BJ (cell line): ENCODE measurements at places on chromosomes 1 and 21.

DNA sequence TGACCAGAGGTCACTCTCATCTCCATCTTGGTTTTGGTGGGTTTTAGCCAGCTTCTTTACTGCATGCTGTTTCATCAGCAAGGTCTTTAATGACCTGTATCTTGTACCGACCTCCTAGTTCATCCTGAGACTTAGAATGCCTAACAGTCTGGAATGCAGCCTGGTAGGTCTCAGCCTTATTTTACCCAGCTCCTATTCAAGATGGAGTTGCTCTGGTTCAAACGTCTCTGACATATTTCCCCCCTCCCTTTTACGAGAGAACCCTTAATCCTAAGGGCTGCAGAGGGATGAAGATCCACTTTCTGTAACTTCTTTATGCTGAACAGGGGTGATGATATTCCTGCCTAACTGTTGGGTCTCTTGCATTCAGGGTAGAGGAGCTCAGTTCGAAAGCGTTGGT, 43.2 kb downstream of the TBCE start:
- DNase-seq, result no peak

DNA sequence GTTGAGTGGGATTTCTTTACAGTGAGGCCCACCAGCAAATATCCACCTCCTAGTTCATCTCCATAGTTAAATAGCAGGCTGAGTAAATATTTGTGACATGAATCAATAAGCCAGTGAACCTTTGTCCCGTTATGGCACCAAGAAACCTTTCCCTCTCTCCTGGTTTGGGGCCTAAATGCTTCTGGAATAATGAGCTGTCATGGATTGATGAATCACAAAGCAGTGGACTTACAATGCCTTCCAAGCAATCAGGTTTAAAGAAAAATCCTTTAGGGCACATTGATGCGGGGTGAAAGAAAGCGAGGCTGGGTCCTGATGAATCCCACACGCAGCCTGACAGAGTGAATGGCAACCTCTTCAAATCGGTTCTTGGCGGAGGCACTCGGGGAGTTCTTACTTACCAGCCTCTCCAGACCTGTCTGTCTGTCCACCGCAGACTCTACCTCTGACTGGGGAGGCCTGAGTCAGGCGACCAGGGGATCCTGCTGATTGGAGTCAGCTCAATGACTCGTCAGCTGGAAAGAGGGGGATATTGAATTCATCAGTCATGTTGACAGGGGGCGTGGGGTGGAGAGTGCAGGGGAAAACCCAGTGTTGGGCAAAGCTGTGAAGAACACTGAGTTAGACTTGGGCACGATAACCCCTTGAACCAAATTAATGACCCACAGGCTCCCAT, 247.3 kb downstream of the PLPP3 start:
- no peak for DNase-seq

DNA sequence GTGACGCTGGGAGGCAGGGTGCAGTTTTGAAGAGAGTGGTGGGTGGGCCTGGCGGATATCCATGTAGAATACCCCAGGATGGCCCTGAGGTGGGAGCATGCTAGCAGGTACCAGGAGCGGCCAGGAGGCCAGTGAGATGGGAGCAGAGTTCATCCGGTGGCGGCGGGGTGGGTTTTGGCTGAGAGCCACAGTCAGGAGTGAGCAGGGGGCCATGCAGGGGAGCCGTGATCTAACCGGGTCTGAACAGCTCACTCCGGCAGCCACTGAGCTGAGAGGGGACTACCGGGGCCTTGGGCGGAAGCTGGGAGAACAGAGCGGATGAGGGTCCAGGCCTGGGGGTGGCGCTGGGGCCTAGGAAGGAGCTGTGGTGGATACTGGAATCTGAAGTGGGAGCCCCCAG, 47.6 kb upstream of the LRP8 start:
- no peak for DNase-seq

- DNase-seq, result no peak
Observed at GRCh38 chr1:107058245-107059032, 2.0 kb downstream of the PRMT6 start.

DNA sequence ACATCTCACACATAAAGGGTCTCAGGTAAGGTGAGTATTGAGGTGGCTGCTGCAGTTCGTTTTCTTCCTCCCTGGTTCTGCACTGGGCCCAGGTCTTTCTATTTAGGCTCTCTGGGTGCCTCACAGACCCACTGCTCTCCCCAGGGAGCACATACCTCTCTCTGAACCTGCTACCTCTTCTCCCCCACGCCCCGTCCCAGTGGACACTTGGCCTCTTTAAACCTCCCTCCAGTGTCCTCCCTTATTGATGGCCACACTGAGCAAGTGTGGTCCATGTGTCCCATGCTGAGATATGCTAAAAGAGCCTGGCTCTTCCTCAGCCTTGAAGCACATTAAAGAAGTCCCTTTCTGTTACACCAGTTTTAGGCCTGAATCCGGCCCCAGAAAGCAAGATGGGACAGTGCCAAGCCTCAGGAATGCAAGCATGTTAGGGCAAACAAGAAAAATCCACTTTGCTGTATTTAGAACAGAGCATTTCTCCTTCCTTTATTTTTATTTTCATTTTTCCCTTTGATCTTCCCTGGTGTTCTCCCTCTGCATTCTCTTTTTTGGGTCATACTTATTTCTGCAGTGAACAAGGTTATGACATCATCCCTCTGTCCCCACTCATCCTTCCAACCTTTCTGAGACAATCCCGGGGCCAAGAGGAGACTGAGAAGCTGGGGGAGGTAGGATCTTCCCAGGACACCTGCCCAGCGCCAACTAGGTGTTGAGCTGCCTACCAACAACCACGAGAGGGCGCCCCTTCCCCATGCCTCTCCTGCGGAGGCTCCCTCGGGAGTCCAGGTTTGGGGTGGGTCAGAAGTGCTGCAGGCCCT, 5.0 kb upstream of the CHI3L2 start:
- DNase-seq, result no peak

- no peak for DNase-seq
Observed at GRCh38 chr1:110258734-110259133, 48.6 kb downstream of the KCNC4 start.

DNA sequence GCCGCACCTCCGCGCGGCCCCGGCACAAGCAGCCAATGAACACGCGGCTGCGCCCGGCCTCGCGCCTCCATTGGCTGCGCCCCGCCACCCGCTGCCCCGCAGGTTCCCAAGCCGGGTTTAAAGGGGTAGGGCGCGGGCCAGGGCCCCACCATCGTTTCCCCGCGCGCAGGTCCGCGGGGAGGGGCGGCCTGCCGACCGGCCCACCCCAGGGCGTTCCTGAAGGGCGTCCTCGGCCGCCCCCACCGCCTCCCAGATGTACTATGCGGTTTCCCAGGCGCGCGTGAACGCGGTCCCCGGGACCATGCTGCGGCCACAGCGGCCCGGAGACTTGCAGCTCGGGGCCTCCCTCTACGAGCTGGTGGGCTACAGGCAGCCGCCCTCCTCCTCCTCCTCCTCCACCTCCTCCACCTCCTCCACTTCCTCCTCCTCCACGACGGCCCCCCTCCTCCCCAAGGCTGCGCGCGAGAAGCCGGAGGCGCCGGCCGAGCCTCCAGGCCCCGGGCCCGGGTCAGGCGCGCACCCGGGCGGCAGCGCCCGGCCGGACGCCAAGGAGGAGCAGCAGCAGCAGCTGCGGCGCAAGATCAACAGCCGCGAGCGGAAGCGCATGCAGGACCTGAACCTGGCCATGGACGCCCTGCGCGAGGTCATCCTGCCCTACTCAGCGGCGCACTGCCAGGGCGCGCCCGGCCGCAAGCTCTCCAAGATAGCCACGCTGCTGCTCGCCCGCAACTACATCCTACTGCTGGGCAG, at the start of gene OLIG1:
OLIG1 (plus strand) TSS at position 148 of the 750 bp plus-strand sequence; CDS start at position 254, 106 bp downstream.
- DNase-seq, result no peak

DNA sequence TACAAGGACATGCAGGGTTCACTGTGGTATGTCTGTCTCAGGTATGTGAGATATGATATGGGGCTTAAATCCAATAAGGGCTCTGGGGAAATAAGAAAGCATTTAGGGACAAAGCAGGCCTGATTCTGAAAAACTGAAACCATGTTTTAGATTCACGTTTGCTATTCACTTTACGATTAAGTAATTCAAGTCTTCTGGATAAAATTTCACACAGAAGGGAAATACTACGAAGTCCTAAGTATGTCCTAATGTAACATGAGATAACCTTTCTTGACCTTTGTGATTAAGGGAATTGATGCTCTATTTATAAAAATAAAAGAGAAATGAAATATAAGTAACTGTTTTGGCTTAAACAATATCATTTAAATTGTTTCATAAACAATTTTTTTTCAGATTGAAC, 55.4 kb downstream of the HNRNPR start:
- no peak for DNase-seq

GRCh38 chr1:46288485-46289133, 14.8 kb downstream of the LRRC41 start:
- peak; percentile 44 for DNase-seq

- DNase-seq, result no peak
Observed at GRCh38 chr1:229941831-229942230, 125.2 kb upstream of the GALNT2 start.

DNA sequence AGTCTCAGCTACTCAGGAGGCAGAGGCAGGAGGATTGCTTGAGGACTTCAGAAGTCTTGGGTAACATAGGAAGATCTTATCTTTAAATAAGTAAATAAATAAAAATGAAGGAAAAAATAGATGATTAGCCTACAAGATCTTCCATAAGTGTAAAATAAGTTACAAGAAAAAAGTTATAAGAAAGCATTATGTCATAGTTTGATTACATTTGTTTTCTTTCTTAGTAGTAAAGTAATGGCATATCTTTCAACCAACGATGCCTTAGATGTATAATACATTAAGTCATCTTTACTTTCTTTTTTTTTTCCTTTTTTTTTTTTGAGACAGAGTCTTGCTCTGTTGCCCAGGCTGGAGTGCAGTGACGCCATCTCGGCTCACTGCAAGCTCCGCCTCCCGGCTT, 46.5 kb downstream of the SNRPE start:
- DNase-seq, result no peak

GRCh38 chr1:162385702-162386101, 4.2 kb downstream of the C1orf226 start:
- DNase-seq, result no peak

- DNase-seq, result no peak
Observed at GRCh38 chr21:37667380-37667779, 248.9 kb downstream of the KCNJ6 start.

- no peak for DNase-seq
Observed at GRCh38 chr1:29876902-29877301, 640.6 kb downstream of the PTPRU start.

DNA sequence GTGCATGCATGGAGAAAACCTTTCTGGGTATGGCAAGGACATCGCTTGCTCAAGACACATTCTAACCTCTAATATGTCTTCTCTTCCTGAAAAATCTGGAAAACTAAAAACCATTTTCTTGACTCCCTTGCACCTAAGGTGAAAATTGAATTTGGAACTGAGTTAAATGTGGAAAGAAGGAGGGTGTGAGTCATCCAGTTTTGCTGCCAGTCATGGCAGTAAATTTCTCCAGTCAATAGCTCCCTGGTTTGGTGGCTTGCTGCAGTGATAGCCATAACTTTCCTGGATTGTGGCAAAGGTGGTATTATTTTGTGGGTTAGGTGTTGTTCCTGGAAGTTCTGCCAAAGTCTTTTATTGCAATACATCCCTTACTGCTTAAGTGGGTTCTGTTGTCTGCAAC, 2.5 kb downstream of the ZCCHC17 start:
- no peak for DNase-seq

DNA sequence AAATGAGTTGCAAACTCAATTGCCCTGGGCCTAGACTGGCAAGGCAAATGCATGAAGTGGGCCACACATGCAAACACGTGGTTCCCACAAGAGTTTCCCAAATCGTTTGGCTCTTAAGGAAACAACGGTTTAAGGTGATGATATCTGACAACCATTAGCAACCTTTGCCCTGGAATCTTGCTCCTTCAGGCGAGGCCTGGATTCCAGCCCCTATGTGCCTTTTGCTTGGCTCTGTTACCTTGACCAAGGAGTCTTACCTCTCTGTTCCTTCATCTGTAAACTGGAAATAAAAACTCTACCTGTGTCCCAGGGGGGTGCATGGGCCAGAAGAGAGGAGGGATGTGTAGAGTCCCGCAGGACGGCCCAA, 72.1 kb upstream of the CASZ1 start:
- DNase-seq, result no peak
